ENCODE measurements at places on chromosomes 1 and 21. TPM values are rescaled to one million over a fixed set of nuclear protein-coding genes. Genes with fewer than 3 reads are reported as not detected.

C8B gene
- not detected for total RNA-seq

ST6GALNAC5 gene
- total RNA-seq, result 12.9 TPM

PDXK gene
- total RNA-seq, result 68.9 TPM

DNA sequence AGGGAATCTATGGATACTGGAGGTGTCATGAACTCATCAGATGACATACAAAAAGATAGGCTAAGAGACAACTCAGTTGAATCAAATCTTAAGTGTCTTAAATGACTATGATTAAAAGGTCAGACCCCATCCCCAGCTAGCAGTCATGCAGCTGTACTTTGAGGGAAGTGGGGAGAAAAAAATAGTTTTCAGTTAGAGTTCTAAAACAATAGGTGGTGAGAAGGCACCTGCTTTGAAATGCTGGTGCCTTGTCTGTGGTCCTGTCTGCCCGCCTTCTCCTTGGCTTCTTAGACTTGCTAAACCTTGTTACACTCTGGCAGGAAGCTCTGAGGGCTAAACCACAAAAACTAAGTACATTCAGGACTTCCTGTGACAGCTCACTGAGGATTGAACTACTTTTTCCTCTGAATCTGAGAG, 15.3 kb downstream of the CD2 start:
- no peak for DNase-seq

DNA sequence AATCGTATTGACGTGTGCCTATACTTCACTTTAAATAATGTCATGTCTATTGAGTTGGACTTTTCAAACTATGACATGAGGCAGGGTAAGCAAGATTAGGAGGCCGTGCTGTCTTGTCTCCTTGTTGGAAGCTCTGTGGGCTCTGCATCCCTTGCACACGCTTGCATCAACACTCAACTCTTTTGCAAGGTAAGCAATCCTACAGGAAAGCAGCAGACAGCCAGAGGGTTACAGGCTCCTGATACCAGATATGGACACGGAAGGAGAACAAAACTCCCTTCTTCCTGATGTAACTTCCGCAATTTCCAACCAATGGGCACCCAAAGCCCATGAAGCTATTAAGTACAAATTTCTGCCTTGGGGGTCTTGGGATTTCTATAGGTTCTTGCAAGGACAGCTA, 1520.7 kb upstream of the B3GALT2 start:
- DNase-seq, result no peak

DNA sequence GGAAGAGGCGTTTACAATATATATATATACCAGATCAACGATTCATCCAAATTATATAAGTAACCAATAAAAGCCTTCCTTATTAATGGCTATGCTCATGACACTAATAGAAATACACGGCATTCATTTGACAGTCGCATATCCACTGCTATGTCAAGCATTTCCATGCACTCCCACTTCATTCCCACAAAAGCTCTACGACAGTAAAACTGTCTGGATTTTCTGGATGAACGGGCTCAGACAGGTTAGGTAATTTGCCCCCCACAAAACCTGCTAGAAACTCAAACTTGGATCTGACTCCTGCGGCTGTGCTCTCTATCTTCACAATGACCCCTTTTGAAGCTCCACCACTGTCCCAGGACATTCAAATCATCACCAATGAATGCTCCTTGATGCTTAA, 11.4 kb downstream of the DNAJC11 start:
- DNase-seq, result no peak

DNA sequence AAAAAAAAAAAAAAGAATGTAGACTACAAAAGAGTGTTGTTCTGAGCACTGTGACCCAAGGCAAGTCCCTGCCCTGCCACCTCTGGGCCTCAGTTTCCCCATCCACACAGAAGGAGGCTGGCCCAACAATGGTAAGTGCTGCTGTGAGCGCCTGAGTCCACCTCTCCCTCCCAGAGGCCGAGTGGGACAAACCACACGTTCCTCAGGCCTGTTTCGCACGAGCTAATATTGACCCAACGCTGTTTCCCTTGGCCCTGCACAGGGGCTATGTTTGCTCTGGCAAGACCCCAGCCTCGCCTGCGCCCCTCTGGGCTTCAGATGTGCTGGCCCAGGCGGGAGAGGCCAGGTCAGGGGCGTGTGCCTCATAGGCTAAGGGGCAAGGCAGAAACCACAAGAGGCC, 12.6 kb upstream of the LAPTM5 start:
- no peak for DNase-seq

GRCh38 chr1:89863165-89863830, 42.5 kb downstream of the LRRC8D start:
- DNase-seq, result no peak

GRCh38 chr1:218616681-218617080, 271.5 kb downstream of the TGFB2 start:
- DNase-seq, result no peak

DNA sequence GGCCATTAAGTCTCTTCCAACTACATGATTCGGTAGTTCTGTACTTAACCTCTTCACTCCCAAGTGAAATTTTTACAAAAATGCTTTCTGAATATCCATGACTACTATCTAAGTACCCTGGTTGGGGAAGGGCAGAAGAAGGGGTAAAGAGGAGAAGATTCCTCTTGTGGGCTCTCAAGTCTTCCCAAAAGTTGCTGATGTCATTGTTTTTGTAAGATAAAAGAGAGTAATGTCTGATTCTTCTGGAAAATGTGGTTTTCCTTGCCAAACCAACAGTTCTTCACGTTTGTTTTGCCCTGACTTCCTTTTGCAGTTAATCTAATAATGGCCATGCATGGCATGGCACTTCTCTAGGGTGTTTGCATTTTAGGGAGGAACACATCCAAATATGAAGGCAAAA, 34.7 kb upstream of the AK4 start:
- no peak for DNase-seq

- DNase-seq, result no peak
These were observed 600.6 kb upstream of the B3GALT2 start for GRCh38 chr1:193787061-193787460.

Data from body of pancreas (tissue), 4 donors.